Kidney capillary endothelial cell (primary cell): ENCODE measurements at places on chromosomes 2 and 18.

DNA sequence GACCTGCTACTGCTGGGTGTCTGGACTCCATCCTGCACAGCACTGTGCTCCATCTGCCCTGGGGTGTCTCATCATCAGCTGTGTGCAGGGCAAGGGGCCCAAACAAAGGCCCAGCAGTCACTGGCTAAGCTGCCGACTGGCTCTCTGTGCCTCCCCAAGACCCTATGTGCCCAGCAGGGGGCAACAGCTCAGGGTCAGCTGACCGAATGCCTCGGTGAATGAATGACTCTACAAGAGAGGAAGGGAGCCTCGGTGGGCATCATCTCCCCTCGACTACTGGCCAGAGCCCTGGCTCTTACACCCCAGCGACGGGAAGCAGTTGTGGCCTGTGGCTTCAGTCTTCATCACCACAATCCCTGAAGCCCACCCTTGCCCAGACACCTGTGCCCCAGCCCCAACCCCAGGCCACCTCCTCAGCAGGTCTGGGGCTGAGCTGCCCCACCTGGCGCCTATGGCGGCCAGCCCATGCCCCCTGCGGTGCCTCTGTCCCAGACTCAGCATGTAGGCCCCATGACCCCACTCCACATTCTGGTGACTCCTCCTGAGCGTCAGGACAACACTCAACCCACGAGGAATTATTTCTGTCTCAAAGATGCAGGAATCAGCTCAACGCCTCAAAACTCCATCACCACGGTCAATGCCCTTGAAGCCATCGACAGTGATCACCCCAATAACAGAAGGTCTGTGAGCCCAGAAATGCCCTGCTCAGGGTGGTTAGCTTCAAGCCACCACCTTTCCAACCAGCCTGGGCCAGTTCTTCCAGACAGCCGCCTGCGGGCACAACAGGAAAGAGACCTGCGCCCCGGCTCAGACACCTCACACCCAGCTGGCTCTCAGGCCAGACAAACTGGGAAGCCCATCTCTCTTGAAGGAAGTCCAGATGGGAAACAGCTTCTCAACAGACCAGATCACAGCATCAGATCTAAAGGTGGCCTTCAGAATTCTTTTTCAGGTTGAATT, 1.6 kb upstream of the GPR17 start:
- no peak for DNase-seq

DNA sequence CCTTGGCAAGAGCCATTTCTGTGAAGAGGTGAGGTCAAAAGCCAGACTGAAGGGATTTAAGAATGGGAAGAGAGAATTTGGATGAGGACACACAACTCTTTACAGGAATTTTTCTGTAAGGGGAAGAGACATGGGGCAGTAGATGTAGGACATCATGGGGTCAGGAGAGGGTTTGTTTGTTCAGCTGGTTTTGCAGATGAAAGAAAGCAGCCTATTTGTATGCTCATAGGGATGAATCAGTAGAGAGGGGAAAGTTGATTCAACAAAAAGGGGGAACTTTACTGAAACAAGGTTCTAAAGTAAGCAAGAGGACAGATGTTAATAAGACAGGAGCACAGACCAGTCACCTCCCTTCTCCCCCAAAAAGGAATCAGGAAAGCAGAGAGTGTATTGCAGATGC, 11.2 kb downstream of the SCG2 start:
- DNase-seq: no peak

DNA sequence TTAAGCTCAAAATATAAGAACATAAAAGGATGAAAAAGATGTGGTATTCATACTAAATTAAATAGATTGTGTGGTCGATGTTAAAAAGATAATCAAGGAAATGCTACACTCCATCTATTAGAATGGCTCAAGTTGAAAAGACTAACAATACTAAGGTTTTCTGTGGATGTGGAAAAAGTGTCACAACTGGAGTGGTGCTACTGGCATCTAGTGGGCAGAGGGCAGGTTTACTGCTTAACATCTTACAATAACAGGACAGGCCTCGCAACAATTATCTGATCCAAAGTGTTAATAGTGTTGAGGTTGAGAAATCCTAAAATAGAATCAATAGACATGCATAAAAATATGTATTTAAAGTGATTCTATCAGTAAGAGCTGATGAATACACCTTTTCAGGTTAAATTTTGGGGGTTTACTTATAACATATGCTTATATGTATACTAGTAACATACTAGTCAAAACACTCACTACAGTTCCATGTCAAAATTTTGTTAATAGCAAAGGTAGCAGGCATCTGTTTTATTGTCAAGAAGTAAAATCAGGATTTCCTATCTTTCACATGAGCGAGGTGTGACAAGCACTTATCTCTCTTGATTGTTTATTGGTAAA, 91.5 kb upstream of the TMEFF2 start:
- DNase-seq: peak; percentile 50

DNA sequence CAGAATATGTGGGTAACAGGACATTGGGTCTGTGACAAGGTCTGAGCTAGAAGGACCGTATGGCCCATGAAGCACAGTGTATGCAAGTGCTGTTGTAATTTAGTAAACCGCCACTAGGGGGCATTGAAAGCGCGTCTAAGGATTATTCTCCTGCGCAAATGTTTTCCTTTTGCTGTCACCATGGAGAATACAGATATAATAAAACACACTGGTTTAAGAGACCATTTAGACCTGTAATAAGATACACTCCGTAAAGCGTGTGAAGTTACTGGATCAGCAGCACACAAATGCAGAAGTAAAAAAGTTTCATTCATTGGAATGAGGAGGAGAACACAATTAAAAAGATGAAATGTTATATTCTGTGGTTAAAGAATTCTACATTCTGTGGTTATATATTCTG, 272.4 kb downstream of the AGAP1 start:
- DNase-seq: peak; percentile 60

GRCh38 chr2:196205881-196206435, 34.6 kb upstream of the STK17B start:
- DNase-seq: no peak
